ENCODE measurements at places on chromosomes 3 and 15.

- H3K36me3 ChIP-seq, result peaks cover 3% of the 10 kb centered on the region
- no peak for DNase-seq
These were observed 1.5 kb upstream of the OCA2 start for GRCh38 chr15:28100516-28101195.

- no peak overlapping the region for H3K27ac ChIP-seq
- peaks cover 7% of the 10 kb centered on the region for H3K36me3 ChIP-seq
- H3K4me1 ChIP-seq, result peaks cover 14% of the 10 kb centered on the region
These were observed 21.0 kb upstream of the EID1 start for GRCh38 chr15:48856942-48857341.

GRCh38 chr3:196222876-196223595, 6.7 kb downstream of the SLC51A start:
- H3K36me3 ChIP-seq, result no peaks in the 10 kb centered on the region
- no peak for DNase-seq
- peaks cover 18% of the 10 kb centered on the region for H3K4me1 ChIP-seq
- peaks cover 5% of the 10 kb centered on the region for H3K27me3 ChIP-seq
- no peak overlapping the region for H3K4me3 ChIP-seq

- DNase-seq, result peak; percentile 82
- no peak overlapping the region for H3K4me3 ChIP-seq
- no peaks in the 10 kb centered on the region for H3K36me3 ChIP-seq
- no peaks in the 10 kb centered on the region for H3K4me1 ChIP-seq
- H3K27ac ChIP-seq, result no peak overlapping the region
These were observed 24.4 kb upstream of the TXNRD3 start for GRCh38 chr3:126679318-126679751.

- H3K4me3 ChIP-seq, result no peak overlapping the region
- no peaks in the 10 kb centered on the region for H3K4me1 ChIP-seq
- no peak overlapping the region for H3K27ac ChIP-seq
- H3K27me3 ChIP-seq, result peaks cover 20% of the 10 kb centered on the region
- no peak for DNase-seq
These were observed 69.7 kb upstream of the CMSS1 start for GRCh38 chr3:99747915-99748314.

DNA sequence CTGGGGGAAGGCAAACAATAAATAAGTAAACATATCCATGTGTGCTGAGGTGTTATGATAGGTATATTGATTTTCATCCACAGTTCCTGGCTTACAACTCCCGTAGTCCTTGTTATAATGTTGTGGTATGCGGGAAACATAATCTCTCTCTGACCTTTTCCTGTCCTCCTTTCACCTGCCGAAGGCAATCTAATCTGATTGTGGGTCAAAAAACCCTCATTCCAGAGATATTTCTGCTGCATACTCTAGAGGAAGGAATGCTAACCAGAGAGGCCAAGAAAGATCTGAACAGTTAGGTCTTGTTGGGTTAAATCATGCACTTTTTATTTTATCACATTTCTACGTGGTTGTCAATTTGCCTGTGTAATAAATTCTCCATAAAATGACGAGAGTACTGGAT, 383.6 kb upstream of the SEMA6D start:
- no peak overlapping the region for H3K4me3 ChIP-seq
- no peaks in the 10 kb centered on the region for H3K4me1 ChIP-seq
- DNase-seq, result no peak

DNA sequence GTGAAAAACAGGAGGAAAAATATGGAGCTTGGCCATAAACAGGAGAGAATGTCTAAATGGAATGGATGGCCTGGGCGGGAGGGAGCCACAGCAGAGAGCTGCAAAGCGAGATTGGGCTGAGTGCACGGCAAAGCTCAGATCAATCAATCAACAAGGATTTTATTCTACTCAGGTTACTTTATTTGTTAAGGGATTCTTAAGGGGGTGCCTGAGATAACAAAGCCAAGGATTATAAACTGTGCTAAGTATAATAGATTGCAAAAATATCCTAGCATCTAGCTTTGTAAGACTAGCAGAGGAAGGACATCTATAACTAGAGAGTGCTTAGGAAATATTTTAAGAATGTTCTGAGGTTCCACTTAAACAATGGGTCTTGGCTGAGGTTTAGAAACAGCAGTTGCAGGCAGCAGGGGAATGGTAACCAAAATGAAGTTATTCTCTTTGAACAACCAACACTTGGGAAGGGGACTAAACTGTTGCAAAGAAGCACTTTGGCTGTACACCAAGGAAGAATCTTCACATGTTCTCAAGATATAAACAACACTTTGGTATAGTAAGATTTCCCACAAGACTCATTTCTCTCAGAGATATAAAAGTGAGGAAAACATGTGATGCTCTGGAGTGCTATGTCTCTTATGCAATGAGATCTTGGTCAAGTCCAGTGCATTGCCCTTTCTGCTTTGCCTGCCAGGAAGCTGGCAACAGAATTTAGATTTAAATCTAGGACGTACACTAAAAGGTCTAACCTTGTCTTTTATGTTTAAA, 35.5 kb downstream of the TMEM212 start:
- H3K4me1 ChIP-seq, result peaks cover 9% of the 10 kb centered on the region
- peaks cover 59% of the 10 kb centered on the region for H3K27me3 ChIP-seq
- no peaks in the 10 kb centered on the region for H3K36me3 ChIP-seq
- H3K4me3 ChIP-seq, result no peak overlapping the region
- no peak overlapping the region for H3K27ac ChIP-seq

- DNase-seq, result no peak
- peaks cover 10% of the 10 kb centered on the region for H3K36me3 ChIP-seq
- H3K4me3 ChIP-seq, result no peak overlapping the region
- H3K4me1 ChIP-seq, result peaks cover 11% of the 10 kb centered on the region
- no peak overlapping the region for H3K27ac ChIP-seq
These were observed 6.3 kb upstream of the DUT start for GRCh38 chr15:48324949-48325348.

- H3K27ac ChIP-seq, result peak overlapping the region; percentile 73
- H3K4me1 ChIP-seq, result peaks cover 79% of the 10 kb centered on the region
- peaks cover 54% of the 10 kb centered on the region for H3K36me3 ChIP-seq
- H3K27me3 ChIP-seq, result no peaks in the 10 kb centered on the region
- DNase-seq, result peak; percentile 41
- H3K4me3 ChIP-seq, result peak overlapping the region; percentile 0
These were observed 4.6 kb downstream of the ANXA2 start for GRCh38 chr15:60392986-60393790.

DNA sequence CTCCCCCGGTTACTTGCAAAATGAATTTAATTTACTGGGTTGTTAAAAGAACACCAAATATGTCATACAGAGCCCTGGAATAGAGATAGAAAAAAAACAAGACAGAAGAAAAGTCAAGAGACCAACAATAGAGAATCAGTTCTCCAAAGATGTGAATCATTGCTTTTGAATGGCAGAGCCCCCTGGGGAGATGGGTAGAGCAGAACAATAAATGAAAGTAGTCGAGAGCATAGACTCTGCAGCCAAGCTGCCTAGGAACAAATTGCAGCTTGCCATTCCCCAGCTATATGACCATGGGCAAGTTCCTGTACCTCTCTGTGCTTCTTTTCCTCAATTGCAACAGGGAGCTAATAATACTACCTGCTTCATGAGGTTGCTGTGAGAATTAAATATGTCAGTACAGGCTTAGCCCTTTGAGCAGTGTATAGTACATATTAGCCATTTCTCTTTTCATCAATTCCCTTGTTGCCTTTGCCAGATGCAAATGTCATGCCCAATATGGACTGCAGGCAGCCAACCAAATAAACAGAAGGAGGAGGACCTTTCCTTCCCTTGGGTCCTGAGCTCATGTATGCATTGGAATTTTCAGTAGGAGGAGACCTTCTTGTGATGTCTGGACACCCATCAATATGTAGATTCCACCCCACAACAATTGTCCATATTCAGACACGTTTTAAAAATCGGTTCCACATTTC, 25.0 kb upstream of the BFSP2 start:
- H3K27ac ChIP-seq, result no peak overlapping the region
- no peak for DNase-seq
- no peak overlapping the region for H3K4me3 ChIP-seq
- H3K27me3 ChIP-seq, result no peaks in the 10 kb centered on the region

- no peaks in the 10 kb centered on the region for H3K36me3 ChIP-seq
- no peak for DNase-seq
- no peaks in the 10 kb centered on the region for H3K27me3 ChIP-seq
- H3K27ac ChIP-seq, result no peak overlapping the region
These were observed 94.5 kb downstream of the ADAMTS9 start for GRCh38 chr3:64593350-64593749.

- peaks cover 19% of the 10 kb centered on the region for H3K36me3 ChIP-seq
- peak; percentile 49 for DNase-seq
- peaks cover 45% of the 10 kb centered on the region for H3K4me1 ChIP-seq
- no peak overlapping the region for H3K4me3 ChIP-seq
- H3K27me3 ChIP-seq, result no peaks in the 10 kb centered on the region
- peak overlapping the region; percentile 69 for H3K27ac ChIP-seq
These were observed 559.8 kb upstream of the CBLB start for GRCh38 chr3:106428565-106428994.

DNA sequence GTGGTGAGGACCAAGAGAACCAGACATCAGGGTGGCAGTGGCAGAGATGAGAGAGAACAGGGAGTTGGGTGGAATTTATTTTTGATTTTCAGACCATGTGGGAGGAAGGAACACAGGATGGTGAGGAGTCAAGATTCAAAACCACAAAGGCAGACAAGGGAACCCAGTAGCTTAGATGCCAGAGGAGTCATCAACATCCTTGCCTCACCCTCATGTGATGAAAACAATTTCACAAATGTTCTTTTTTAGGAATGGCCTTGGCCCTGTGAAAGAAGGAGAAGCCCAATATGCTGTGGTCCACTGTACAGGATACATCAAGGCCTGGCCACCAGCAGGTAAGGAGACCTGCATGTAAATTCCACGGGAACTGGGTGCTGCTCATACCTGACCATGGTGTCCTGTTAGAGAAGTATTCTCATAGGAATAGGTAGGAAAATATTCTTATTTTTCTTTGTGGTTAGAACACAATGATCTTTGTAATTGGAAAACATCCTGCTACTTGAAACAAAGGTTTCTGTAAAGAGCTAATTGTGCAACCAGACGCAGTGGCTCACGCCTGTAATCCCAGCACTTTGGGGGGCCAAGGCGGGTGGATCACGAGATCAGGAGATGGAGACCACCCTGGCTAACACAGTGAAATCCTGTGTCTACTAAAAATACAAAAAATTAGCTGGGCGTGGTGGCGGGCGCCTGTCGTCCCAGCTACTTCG, 110.0 kb downstream of the ARNT2 start:
- H3K27ac ChIP-seq, result no peak overlapping the region
- DNase-seq, result no peak
- no peak overlapping the region for H3K4me3 ChIP-seq

GRCh38 chr3:126414961-126415660, 20.4 kb downstream of the CFAP100 start:
- no peaks in the 10 kb centered on the region for H3K36me3 ChIP-seq
- H3K27ac ChIP-seq, result no peak overlapping the region
- H3K27me3 ChIP-seq, result peaks cover 26% of the 10 kb centered on the region
